NCI-H1436 treated with DMSO at 0.1 percent for 48 hours (cell line): ENCODE measurements at places on chromosomes 11 and 22.

DNA sequence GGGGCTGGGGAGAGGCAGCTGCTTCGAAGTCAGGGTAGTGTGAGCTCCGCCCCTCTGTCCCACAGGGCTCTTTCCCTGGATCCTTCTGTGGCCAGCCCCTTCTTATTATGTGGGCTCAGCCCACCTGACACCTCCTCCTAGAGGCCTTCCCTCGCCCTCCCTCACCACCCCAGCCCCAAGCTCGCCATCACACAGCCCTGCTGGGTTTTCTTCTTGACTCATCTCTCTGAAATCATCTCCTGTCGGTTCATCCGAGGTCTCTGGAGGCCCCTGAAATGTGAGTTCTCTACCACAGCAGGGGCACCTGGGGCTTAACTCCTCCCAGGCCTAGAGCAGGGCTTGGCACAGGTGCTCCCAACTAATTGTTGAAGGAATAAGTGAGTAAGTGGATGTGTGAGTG is 65.2 kb downstream of the CACNA1I start:
- DNase-seq = no peak

DNA sequence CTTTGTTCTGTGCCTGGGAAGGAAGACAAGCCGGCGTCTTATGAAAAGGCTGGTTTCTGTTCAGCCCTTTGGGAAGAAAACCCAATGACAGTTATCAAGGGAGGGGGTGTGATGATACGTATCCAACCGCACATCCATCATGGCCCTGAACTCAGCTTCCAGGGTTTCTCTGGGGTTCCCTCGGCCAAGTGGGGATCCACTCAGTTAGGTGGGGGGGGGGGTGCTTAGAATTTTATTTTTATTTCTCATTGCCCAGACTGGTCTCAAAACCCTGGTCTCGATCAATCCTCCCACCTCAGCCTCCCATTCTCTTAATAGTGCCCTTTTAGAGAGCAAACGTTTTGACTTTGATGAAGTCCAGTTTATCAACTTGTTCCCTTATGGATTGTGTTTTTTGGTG is 25.7 kb downstream of the KCNQ1 start:
- DNase-seq = no peak

GRCh38 chr11:117426297-117426685 is 98.6 kb downstream of the CEP164 start:
- no peak for DNase-seq

DNA sequence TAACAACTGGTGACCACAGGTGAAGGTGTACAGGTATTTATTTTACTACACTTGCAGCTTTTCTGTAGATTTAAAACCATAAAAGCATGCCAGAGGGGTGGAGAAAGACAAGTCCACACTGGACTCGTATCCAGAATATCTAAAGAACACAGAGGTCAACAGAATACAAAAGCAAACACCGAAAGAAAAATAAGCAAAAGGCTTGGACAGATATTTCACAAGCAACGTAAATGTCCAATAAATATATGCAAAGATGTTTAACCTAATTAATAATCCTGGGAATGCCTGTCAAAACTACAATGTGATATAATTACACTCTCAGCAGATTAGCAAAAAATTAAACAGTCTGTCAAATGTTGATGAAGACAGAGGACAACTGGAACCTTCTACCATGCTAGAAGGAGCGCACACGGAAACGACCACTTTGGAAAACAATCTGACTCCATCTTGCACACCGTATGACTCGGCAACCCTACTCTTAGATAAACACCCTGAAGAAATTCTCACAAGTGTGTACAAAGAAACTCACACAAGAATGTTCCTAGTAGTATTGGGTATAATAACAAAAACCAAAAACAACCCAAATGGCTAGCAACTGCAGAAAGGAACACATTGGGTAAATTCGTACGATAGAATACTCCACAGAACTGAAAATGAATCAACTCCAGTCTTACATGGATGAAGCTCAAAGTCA is 27.2 kb downstream of the GNB1L start:
- no peak for DNase-seq

- DNase-seq = no peak
Observed at GRCh38 chr11:10934293-10934860, 76.5 kb upstream of the ZBED5 start.

DNA sequence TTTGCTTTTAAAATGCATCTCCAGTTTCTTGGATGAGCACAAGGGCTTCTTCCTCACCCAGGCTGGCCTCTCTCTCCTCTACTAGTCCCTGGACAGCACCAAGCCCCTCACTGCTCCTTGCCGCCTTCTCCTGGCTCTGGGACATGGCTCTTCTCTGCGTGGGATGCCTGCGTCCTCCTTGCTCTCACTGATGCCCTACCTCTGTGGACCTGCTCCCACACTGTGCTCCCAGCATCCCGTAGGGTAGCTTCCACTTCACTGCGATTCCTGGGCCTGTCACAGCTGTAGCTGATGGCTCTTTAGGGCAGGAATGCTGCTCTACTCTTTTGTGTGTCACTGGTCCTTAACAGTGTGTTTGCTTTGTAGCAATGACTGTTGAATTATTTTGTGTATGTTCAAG is 136.3 kb downstream of the SNX19 start:
- DNase-seq = no peak

- DNase-seq = no peak
Observed at GRCh38 chr11:73359930-73360742, 16.1 kb upstream of the RELT start.

- DNase-seq = no peak
Observed at GRCh38 chr11:3655547-3655946, 10.6 kb downstream of the ART1 start.

DNA sequence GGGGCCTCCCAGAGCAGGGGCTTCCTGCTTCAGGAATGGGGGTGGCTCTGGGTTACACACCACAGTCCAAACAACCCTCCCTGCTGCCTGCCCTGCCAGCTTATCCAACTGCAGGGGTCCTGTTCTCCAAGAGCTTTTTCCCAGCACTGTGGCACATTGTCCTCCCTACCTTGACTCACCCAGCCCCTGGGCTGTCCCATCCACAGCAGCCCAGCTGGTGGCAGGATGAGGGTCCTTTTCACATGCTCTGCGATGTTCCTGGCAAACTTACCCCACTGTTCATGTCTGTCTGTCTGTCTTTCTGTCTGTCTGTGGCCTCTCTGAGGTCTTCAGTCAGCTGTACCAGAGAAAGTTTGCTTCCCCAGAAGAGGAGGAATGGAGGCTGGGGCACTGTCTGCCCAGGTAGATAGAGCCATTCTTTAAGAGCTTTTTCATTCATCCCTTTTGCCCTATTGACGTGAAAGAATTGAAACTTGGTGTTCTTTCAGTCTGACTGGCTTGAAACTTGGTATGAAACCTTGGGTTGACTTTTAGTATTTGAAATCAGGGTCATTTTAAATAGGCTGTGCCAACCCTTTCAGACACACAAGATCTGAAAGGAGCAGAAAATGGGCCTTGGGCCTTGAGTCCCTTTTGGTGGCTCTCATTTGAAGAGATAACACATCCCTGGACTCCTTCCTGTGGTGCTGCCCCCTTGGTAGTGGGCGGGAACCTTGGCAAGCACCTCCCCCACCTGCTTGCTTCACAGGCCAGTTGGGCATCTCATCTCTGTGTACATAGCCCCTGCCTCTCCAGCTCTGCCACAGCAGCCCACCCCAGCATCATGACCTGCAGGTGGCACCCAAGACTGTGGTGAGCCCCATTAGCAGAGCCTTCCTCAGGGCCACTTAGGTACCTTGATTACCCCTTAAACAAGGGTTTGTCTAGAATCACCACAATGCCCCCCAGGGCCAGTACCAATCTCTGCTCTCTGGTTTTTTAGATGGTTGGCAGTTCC is 74.6 kb upstream of the SUSD2 start:
- no peak for DNase-seq

DNA sequence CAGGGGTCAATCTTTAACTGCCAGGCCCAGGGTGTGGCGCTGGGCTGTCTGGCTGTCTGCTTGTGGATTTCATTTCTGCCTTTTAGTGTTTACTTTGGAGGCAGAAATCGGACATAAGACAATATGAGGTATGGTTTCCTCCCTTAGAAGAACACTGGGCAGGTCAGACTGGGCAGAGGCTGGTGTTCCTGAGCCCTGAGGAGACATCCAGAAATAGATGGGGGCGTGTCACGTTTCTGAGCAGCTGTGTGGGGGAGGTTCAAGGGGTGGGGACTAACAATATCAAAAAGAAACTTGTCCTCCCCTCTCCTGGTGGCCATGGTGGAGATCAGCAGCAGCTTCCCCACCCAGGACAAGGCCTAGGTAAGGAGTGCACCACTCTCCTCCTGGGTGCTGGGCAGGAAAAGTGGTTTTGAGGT is at the start of gene ART1:
TSS of gene ART1 (plus strand) at position 312 of the 419 bp plus-strand sequence. CDS start 14,086 bp downstream, outside the sequence.
- no peak for DNase-seq

DNA sequence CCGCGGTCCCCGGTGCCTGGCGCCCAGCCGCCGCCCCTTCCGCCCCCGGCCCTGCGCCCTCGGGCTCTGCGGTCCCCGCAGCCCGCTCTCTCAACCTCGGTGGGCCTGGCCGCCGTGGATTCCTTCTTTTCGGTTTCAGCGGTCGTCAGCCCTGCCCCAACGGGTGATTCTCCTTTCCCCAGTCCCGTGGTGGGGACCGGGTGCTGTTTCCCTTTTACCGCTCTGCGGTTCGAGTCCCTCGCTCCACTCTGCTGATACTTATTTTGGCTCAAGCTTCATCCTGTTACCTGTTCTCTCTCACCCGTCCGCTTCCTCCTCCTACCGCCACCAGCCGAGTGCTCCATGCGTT is 494 bp downstream of the ZDHHC5 start:
- no peak for DNase-seq

- DNase-seq = no peak
Observed at GRCh38 chr22:27153386-27153785, 496.0 kb downstream of the MIAT start.

GRCh38 chr22:19396934-19397733 is 34.4 kb downstream of the HIRA start:
- DNase-seq = no peak

- no peak for DNase-seq
Observed at GRCh38 chr11:94968334-94968958, 4.9 kb downstream of the CWC15 start.

DNA sequence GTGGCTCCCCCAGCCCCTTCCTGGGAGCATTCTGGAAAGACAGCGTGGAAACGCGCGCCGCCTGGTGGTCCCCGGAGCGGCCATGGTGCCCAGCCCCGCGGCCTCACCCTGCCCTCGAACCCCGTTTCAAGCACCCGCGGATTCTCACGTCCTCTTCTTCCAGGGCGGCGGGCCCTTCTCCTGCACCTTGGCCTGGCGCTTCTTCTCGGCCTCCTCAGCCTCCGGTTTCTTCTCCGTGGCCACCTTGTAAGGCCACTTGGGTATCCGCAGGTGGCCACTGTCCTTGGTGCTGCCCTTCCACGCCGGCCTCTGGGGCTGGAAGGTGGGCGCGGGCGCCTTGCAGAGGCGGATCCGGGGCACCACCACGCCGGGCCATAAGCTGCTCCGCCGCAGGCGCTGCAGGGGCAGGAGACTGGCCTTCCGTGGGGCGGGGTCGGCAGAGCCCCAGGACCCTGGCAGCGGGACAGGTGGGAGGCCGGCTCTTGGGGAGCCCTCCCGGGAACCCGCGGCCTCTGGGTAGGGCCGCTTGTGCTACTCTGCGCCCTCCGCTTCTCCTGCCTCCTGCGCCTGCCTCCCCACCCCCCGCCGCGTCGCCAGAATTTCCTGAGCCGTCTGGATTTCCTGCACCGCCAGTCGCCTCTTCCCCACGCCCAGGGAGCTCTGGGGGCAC is 83.4 kb downstream of the TRIM51G start:
- DNase-seq = no peak

- no peak for DNase-seq
Observed at GRCh38 chr11:133650082-133650481, 117.8 kb upstream of the OPCML start.

- DNase-seq = no peak
Observed at GRCh38 chr22:27583856-27584255, 217.7 kb downstream of the MN1 start.

GRCh38 chr11:78594814-78595213 is 20.1 kb upstream of the NARS2 start:
- DNase-seq = no peak

DNA sequence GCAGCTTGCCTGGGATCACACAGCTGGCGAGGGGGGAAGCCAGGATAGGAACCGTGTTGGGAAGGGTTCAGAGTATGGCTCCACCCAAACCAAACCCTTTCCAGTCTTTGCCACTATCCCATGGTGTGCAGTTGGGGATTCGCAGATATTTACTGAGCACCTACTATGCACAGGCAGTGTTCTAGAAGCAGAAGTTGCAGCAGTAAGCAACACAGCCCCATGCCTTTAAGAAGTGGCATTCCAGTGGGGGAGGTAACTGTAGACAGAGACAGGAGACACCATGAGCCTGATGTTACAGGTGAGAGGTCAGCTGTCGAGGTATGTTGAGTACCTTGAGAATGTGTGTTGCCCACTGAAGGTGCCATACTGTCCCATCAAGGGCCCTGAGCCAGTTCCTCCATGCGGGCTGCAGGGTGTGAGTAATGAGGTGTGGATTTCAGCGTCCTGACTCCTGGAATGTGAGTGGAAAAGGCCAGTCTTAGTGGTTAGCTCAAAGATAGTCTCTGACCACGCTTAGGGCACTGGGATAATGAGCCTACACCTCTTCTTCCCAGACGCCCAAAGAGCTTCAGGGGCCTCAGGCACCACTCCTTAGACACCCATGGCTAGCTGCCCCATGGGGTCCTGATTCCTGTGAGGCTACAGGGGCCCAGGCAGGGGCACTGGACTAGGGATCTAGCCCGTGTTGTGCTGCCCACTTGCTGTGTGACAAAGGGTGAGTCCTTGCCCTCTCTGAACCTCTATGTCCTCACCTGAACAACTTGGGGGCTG is 71.8 kb upstream of the TP53I11 start:
- DNase-seq = no peak

DNA sequence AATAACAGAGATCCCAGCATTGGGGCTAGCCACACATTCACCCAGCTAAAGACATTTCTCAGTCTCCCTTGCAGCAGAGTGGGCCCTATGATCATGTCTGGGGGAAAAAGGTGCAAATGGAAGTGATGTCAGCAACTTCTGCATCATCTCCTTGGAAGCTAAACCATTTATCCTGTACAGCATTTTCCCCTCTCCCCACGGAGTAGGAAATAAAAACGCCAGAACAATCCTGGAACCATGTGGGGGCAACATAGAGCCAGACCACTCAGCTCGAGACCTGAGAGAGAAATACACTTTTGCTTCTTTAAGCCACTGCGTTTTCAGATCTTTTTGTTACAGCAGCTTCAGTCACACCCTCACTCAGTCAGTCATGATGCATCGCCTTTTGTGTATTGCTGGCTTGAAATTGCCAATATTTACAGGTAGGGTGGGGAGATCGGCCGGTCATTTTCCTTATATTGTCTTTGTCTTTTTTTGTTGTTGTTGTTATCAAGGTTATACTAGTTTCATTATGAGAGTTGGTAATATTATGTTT is 9.1 kb upstream of the RAC2 start:
- no peak for DNase-seq

- no peak for DNase-seq
Observed at GRCh38 chr22:32222991-32223390, 18.1 kb upstream of the RFPL2 start.

DNA sequence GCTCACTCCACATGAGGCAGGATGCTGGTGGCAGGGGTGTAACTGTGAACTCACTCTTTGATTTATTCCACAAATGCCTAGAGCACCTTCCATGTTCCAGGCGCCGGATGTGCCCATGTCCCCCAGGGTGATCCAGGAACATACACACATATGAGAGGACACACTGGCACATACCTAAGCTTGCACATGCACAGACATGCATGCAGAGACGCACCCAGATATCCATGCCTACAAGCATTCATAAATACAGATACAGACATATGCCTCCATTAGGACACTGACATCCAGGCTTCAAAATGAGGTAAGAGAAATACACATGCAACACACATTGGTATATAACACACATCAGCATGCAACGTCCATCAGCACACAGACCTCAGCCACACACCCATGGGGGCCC is 4.5 kb downstream of the OSM start:
- DNase-seq = no peak
